Activated CD8-positive, alpha-beta memory T cell treated with anti-CD3 and anti-CD28 coated beads for 1 hour (primary cell): ENCODE measurements at places on chromosomes 12 and 14.

GRCh38 chr12:107518868-107519267, 166.7 kb upstream of the PWP1 start:
- DNase-seq, result no peak

GRCh38 chr12:48925304-48926011, at the start of gene FKBP11:
Gene FKBP11, minus strand, starts transcription at chr12:48925492. Its CDS starts 64 bp downstream, at chr12:48925428.
- DNase-seq, result peak; percentile 59

- no peak for DNase-seq
Measured at GRCh38 chr12:851343-851742, 98.2 kb downstream of the RAD52 start.

GRCh38 chr14:34021096-34021495, 70.2 kb upstream of the EGLN3 start:
- DNase-seq, result no peak

DNA sequence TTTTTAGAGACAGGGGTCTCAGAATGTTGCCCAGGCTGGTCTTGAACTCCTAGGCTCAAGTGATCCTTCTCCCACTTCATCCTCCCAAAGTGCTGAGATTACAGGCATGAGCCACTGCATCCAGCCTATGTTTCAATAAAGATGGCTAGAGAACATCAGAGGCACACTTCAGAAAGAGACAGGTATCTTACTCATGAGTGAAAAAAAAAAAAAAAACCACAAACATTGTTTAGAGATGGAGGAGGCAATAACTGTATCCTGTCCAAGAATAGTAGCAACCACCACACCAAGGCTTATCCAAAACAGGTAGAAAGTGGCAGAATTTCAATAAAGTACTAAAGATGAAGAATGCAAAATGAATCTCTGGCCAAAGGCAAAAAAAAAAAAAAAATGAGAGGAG, 30.3 kb downstream of the EEA1 start:
- DNase-seq, result no peak
